Activated T-cell treated with anti-CD3 and anti-CD28 coated beads, Interleukin-2, amount 50 U/mL, for 72 hours (primary cell): ENCODE measurements at places on chromosomes 2 and 18. TPM values are rescaled to one million over a fixed set of nuclear protein-coding genes. Genes with fewer than 3 reads are reported as not detected.
A peak's percentile ranks its signal among the peaks of the same experiment; 100 is the strongest.

Gene DYSF
- 0.77 TPM for total RNA-seq

DNA sequence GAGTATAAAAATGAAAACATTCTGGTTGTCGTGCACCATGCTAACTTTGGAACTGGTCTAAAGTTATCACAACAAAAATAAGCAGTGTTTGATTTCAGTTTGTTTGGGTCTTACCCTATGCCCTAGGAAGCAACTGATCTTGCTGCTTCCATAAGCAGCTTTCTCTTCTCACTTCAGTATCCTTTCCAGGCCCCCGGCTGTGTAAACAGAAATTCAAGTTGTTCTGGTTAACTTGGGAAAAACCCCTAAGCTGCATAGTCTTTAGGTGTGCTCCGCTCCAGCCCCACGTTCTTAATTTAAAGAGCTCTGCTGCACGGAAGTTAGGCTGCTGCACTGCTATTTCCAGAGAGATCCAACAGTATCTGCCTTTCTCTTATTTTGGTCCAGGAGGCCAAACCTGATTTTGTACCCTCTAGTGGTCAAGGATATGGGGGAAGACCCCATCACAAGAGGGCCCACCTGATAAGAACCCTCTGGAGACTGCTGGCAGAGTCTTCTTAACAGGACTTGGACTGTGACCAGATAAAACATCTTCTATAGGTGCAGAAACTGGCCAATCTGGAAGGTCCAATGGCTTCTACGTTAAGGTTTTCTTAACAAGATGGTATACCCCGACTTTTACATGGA is 69.1 kb downstream of the FEZ2 start:
- no peak overlapping the region for H3K27ac ChIP-seq
- DNase-seq: no peak
- H3K36me3 ChIP-seq: no peaks in the 10 kb centered on the region

- H3K4me3 ChIP-seq: no peak overlapping the region
- H3K4me1 ChIP-seq: no peaks in the 10 kb centered on the region
- no peaks in the 10 kb centered on the region for H3K27me3 ChIP-seq
- no peak overlapping the region for H3K27ac ChIP-seq
- no peak for DNase-seq
Measured at GRCh38 chr18:57249179-57249578, 102.3 kb downstream of the BOD1L2 start.

DNA sequence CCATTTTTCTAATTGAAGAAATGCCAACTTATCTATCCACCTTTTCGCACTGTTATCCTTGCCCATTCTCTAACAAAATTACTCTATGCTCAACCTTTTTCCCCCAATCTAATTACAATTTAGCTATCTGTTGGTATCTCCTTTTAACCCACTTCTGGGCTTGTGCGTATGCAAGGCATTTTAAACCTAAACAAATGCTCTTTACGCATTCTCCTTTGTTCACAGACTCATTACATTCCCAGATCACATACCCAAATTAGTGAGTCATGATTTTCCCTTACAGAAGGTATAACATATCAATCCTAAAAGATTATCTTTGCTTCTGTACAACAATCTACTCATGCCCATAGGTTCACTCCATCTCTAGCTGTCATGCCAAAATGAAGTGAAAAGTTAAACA is 71.7 kb upstream of the LYPD1 start:
- no peaks in the 10 kb centered on the region for H3K4me1 ChIP-seq
- no peak overlapping the region for H3K4me3 ChIP-seq
- no peak for DNase-seq
- H3K27ac ChIP-seq: no peak overlapping the region
- H3K27me3 ChIP-seq: no peaks in the 10 kb centered on the region
- no peaks in the 10 kb centered on the region for H3K36me3 ChIP-seq

Gene POTEE
- 0.32 TPM for total RNA-seq

DNA sequence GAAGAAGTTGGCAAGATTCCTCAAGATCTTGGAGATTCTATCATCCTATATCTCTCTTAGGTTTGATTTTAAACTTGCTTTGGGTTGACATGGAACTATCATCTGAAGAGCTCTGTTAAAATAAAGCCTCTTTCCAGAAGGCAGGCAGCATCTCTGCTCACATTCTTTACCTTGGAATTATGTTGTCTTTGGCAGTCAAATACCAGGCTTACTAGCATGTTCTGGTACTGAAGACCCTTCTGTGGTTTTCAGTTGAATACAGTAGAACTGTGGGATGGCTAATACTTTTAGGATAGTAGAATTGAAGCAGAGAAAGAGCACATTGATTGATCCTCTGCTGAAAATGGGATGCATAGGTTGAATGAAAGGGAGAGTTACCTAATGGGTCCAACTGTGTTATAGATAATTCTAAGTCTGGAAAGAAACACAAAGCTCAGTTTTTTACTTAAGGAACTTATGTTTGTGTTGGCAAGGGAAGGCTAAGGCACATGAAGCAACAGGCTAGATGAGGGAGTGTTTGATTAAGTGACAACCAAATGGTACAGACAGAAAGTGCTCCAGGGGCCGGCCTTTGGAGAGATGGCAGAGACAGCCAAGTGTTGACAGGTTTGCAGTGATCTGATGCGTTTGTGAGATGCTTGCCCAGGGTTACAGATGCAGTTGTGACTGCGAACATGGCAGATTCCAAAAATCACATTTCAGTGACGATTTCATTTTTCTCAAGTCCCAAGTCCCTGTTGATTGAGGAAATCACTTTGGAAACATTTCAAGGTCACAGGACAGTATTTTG is 397.9 kb downstream of the MEIS1 start:
- H3K27me3 ChIP-seq: no peaks in the 10 kb centered on the region
- no peaks in the 10 kb centered on the region for H3K4me1 ChIP-seq
- H3K4me3 ChIP-seq: no peak overlapping the region
- no peak overlapping the region for H3K27ac ChIP-seq

- H3K4me3 ChIP-seq: no peak overlapping the region
- H3K27me3 ChIP-seq: peaks cover 38% of the 10 kb centered on the region
- H3K27ac ChIP-seq: no peak overlapping the region
- no peaks in the 10 kb centered on the region for H3K36me3 ChIP-seq
- no peak for DNase-seq
Measured at GRCh38 chr2:236287656-236288055, 23.4 kb upstream of the ASB18 start.

Gene PSMA8
- 1.9 TPM for total RNA-seq

GRCh38 chr2:14535156-14535555 is 97.4 kb upstream of the LRATD1 start:
- no peak overlapping the region for H3K27ac ChIP-seq
- DNase-seq: no peak
- H3K27me3 ChIP-seq: no peaks in the 10 kb centered on the region
- no peaks in the 10 kb centered on the region for H3K4me1 ChIP-seq
- no peak overlapping the region for H3K4me3 ChIP-seq

Gene IL36A
- not detected for total RNA-seq

GRCh38 chr18:2777241-2777640 is 69.6 kb upstream of the EMILIN2 start:
- H3K4me1 ChIP-seq: no peaks in the 10 kb centered on the region
- no peaks in the 10 kb centered on the region for H3K27me3 ChIP-seq
- no peak overlapping the region for H3K4me3 ChIP-seq
- H3K36me3 ChIP-seq: peaks cover 38% of the 10 kb centered on the region
- peak overlapping the region; percentile 69 for H3K27ac ChIP-seq
- DNase-seq: no peak

- H3K27me3 ChIP-seq: peaks cover 6% of the 10 kb centered on the region
- H3K27ac ChIP-seq: no peak overlapping the region
- no peaks in the 10 kb centered on the region for H3K4me1 ChIP-seq
Measured at GRCh38 chr2:18474700-18475099, 85.8 kb downstream of the RDH14 start.

GRCh38 chr2:221517696-221518151 is 54.4 kb downstream of the EPHA4 start:
- H3K27ac ChIP-seq: no peak overlapping the region
- no peaks in the 10 kb centered on the region for H3K4me1 ChIP-seq
- peak; percentile 81 for DNase-seq
- H3K27me3 ChIP-seq: no peaks in the 10 kb centered on the region

Gene AKAIN1
- total RNA-seq: not detected

DNA sequence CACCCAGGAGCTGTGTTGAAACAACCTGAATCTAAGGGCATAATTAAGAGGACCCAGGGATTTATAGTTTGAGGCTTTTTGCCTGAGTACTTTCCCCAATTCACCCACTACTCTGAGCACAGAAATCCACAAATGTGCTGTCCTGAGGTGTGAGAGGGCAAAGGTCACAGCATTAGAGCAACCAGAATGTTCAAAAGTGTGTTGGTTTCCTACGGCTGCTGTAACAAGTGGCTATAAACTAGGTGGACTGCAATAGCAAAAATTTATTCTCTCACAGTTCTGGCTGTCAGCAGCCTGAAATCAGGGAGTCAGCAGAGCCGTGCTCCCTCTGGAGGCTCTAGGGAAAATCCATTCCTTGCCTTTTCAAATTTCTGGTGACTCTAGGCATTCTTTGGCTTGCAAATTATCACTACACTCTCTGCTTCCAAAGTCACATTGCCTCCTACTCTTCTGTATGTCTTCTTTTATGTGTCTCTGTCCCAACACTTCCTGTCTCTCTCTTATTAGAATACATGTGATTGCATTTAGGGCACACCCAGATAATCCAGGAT is 91.4 kb upstream of the TACR1 start:
- no peaks in the 10 kb centered on the region for H3K36me3 ChIP-seq
- no peaks in the 10 kb centered on the region for H3K27me3 ChIP-seq
- no peak overlapping the region for H3K4me3 ChIP-seq
- H3K4me1 ChIP-seq: no peaks in the 10 kb centered on the region
- no peak overlapping the region for H3K27ac ChIP-seq
- DNase-seq: no peak

- DNase-seq: no peak
- no peaks in the 10 kb centered on the region for H3K4me1 ChIP-seq
- no peaks in the 10 kb centered on the region for H3K27me3 ChIP-seq
- H3K27ac ChIP-seq: no peak overlapping the region
Measured at GRCh38 chr2:74430502-74430901, 9.0 kb downstream of the WDR54 start.

Gene GNAL
- total RNA-seq: 1.6 TPM

DNA sequence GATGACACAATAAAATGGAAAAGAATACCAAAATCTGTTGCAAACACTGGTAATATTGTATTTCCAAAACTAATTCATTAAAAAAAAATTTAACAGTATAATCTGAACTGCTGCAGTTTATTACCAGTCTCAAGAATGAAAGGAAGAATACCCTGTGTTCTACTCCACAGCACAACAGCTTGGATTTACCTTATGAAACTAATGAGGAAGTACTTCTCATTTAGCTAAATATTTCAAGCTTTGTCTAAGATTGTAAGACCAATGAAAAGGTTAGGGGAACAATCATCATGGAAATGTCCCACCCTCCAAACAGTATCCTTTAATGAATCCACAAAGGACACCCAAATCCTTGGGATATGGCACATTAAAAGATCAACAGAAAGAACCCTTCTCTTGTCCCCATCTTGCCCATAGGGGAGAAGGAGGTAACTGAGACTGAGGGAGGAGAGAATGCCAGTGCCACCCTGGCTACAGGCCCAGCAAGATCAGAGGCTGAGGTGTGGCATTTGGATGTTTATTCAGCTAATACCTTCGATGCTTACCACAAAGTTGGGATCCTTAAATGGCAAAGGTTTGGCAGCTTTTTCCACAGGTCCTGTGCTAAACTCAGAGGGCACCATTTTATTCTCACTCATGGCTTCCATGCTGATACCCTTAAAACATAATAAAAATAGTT is 17.7 kb downstream of the INO80C start:
- H3K27me3 ChIP-seq: no peaks in the 10 kb centered on the region
- peaks cover 2% of the 10 kb centered on the region for H3K36me3 ChIP-seq
- no peak for DNase-seq

DNA sequence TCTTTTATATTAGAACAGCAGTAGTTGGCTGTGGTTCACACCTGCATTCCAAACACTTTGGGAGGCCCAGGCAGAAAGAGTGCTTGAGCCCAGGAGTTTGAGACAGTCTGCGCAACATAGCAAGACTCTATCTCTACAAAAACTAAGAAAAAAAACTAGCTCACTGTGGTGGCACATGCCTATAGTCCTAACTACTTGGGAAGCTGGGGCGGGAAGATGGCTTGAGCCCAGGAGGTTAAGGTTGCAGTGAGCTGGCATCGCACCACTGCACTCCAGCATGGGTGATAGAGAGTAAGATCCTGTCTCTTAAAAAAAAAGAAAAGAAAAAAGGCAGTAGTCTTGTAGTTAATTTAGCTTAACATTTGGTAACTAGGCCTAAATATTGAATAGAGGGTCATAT is 136.6 kb downstream of the AGPS start:
- no peaks in the 10 kb centered on the region for H3K4me1 ChIP-seq
- no peak overlapping the region for H3K4me3 ChIP-seq
- H3K27ac ChIP-seq: no peak overlapping the region
- H3K36me3 ChIP-seq: peaks cover 2% of the 10 kb centered on the region
- no peak for DNase-seq
- no peaks in the 10 kb centered on the region for H3K27me3 ChIP-seq

Gene GKN2
- not detected for total RNA-seq

DNA sequence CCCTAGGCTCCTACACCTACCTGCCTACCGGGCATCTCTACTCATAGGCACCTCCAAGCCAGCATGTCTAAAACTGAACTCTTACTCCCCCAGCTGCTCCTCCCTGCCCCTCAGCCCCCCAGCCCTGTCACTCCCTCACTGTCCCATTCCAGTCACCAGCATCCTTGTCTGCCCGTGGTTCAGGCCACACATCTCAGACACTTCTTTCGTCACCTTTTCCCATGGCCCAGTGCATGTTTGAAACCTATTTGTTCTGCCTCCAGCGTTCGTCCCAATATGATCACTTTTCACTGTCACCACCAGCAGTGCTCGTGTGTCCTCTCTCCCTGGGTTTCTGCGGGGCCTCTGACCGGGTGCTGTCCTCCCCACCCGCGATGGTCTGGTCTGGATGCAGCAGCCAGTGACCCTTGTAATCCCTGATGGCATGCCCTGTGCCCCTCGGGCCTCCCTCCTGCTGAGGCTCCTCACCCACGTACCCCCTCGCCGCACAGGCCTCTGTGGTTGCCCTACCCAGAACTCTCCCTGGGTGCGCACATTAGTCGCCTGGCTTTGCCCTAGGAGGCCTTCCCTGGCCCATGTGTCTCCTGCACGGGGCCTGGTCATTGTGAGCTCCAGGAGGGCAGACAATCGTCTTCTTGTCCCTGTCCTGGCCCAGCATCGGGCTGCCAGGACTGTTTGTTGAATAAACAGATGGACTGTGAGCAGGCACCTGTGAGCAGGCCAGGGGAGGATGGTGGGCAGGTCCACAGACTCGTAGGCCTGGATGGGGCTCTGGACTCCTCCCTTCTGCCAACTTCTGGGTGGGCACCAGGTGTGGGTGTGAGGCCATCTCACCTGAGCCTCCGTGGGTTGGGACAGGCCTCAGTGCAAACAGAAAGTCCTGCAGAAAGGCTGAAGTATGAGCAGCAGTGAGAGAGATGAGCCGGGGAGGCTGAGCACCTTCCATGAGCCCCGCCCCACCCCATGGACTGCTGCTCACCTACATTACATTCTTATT is 15.5 kb downstream of the LDLRAD4 start:
- H3K36me3 ChIP-seq: no peaks in the 10 kb centered on the region
- H3K27me3 ChIP-seq: no peaks in the 10 kb centered on the region
- H3K4me3 ChIP-seq: no peak overlapping the region

GRCh38 chr18:58894930-58895329 is 30.3 kb downstream of the ZNF532 start:
- H3K36me3 ChIP-seq: peaks cover 3% of the 10 kb centered on the region
- no peak overlapping the region for H3K27ac ChIP-seq
- no peak for DNase-seq

GRCh38 chr2:134261398-134262131 is 7.7 kb downstream of the MGAT5 start:
- no peak overlapping the region for H3K27ac ChIP-seq
- H3K4me1 ChIP-seq: peaks cover 68% of the 10 kb centered on the region
- no peaks in the 10 kb centered on the region for H3K27me3 ChIP-seq
- H3K4me3 ChIP-seq: peak overlapping the region; percentile 8

Gene SLC16A14
- total RNA-seq: 0.37 TPM

- no peak overlapping the region for H3K4me3 ChIP-seq
- no peaks in the 10 kb centered on the region for H3K4me1 ChIP-seq
- no peak overlapping the region for H3K27ac ChIP-seq
Measured at GRCh38 chr18:34746614-34747013, 36.5 kb downstream of the DTNA start.
